ENCODE measurements at places on chromosomes 2 and 18.
A peak's percentile ranks its signal among the peaks of the same experiment; 100 is the strongest.

DNA sequence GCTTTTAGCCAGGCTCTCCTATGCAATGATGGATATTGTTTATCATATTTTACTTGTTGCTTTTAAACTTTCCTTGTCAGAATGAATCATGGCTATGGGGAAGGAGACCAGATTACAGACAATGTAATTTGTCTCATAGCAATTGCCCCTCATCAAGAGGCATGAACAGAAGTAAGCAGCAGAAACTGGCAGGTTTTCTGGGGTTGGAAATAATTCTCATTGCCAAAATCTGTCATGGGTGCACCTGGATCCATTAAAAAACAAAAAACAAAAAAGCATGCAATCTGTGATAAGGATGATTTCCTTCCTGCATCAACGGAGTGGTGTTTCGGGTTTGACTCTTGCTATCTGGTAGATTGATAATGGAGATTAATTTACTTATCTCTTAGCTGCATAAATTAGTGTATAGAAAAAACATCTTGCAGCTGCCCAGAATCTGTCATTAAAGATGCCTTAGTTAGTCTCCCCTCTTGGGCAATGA, 419.6 kb downstream of the SOX11 start:
- no peak for DNase-seq

GRCh38 chr2:163834221-163834620, 98.4 kb upstream of the FIGN start:
- no peak for DNase-seq

GRCh38 chr18:62175521-62175920, 11.3 kb downstream of the PIGN start:
- no peak for DNase-seq

- no peak for DNase-seq
Observed at GRCh38 chr18:45403341-45404049, 211.8 kb upstream of the SLC14A2 start.

DNA sequence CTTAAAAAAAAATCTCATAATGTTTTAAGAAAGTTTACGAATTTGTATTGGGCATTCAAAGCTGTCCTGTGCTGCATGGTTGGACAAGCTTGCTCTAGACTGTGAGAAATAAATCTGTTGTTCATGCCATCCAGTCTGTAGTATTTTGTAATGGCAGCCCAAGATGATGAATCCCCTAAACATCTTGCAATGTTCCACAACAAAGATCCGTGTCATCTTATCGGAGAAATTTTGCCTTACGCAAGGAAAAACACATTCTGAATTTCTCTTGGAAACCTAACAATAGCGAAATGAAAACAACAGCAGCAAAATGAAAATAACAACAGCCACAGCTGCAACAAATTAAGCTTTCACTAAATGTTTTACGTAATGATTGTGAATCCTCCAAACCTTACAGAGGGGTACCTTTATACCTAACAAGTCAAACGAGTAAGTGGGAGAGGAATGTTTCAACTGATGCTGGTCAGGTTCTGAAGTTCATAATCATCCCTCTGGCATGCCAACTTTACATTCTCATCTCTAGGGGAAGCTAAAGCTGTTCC, 76.1 kb upstream of the RNU4ATAC start:
- no peak for DNase-seq

DNA sequence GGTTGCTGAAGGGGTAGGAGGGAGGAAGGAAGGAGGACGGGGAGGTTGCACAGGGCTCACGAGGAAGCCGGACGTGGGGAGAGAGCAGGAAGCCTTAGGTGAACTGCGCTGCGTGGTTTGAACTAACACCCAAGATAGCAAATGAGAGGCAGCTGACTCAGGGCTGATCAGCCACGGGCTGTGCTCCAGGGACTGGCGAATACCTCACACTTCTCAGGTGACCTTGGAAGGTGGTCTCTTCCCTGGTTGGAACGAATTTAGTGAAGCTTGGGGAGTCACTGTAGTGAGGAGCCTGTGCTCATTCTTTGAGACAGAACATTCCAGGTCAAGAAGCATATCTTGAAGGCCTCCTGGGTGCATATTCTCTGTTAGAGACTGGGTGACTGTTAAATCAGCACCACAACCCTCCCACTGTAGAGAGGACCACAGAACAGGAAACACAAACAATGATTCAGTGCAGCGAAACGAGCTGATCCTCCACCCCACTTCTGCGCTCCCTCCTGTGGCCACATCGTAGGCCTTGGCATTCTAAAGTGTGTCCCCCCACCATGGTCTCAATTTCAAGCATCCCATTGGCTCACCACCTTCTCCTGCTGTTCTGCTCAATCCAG, 33.8 kb downstream of the TOGARAM2 start:
- peak; percentile 81 for DNase-seq

GRCh38 chr18:46320297-46320696, 216.1 kb downstream of the HAUS1 start:
- no peak for DNase-seq

DNA sequence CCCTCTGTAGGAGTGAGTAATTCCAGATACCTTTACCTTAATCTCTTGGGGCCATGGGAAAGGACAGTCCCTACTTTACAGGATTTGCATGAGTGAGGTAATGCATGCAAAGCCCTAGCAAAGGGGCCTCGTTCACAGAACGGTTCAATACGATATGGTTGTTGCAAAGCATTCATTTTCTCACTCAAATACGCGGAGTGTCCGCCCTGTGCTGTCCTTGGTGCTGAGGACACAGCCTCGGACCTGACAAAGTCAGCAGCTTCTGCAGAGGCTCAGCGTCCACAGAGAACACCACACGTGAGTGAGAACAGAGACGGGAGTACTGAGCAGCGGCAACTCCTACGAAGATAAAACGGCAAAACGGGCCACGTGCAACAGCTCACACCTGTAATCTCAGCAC, 125.7 kb downstream of the EIPR1 start:
- no peak for DNase-seq

DNA sequence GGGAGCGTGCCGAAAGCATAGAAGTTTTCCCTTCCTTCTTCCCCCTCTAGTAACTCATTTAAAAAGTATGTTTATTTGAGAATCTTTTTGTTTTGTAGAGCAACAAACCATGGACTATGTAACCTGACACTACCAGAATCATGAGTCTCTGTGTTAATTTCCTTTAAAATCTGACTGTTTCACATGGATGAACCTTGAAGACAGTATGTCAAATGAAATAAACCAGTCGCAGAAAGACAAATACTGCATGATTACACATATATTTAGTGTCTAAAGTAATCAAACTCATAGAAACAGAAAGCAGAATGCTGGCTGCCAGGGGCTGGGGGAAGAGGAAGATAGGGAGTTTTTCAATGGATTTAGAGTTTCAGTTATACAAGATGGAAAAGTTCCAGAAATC, 32.3 kb downstream of the PTPN2 start:
- no peak for DNase-seq

DNA sequence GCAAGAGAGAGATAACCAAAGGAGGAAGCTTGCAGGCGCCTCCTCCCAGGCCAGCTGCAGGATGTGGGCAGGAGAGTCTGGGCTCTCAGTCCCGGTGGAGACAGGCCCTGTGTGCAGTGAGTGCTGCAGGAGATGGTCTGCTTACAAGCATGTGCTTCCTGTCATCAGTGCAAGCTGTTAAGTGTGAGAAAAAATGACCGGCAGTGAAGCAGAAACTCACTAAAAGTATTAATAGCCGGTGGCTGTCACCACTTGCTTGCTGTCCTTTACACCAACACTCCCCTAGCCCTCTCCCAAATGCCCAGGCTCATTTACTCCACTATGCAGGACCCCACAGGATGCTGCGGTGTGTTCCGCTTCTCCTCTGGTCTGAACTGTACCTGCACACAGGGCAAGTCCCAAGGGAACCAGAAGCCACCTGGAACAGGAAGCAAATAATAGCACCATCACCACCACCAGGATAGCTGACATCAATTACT, 435.6 kb upstream of the HS6ST1 start:
- DNase-seq = peak; percentile 72

GRCh38 chr18:10405816-10406663, 48.4 kb upstream of the APCDD1 start:
- no peak for DNase-seq

GRCh38 chr2:95031726-95032116, 6.2 kb downstream of the MAL start:
- no peak for DNase-seq

- DNase-seq = peak; percentile 86
Observed at GRCh38 chr2:216774620-216775019, 79.3 kb upstream of the IGFBP5 start.

- no peak for DNase-seq
Observed at GRCh38 chr2:177680866-177681712, 288.5 kb downstream of the AGPS start.

GRCh38 chr2:43851011-43851980, 12.5 kb downstream of the ABCG8 start:
- no peak for DNase-seq

DNA sequence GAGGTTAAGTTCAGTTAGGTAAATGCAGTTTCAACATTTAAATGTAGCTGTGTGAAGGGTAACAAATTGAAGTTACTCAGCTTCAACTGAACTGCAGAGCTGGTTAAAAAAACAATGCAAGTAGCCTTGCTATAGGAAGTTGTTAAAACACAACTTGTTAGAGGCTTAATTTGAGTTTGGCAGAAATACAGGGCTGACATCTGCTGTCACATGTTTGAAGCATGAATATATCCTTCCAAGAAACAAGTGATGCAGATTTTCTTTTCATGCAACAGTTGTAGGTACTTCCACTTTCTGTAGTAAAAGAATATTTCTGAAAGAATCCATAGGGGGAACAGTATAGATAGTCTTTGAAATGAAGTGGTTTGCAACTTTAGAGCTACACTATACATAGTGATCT, 208.7 kb upstream of the RASGRP3 start:
- DNase-seq = no peak

- no peak for DNase-seq
Observed at GRCh38 chr2:44051593-44052347, 56.0 kb upstream of the LRPPRC start.

- peak; percentile 87 for DNase-seq
Observed at GRCh38 chr18:50967714-50968661, at the start of gene ELAC1. Gene ELAC1, plus strand, starts transcription at chr18:50968040. Its CDS starts 6,365 bp downstream, at chr18:50974405.

DNA sequence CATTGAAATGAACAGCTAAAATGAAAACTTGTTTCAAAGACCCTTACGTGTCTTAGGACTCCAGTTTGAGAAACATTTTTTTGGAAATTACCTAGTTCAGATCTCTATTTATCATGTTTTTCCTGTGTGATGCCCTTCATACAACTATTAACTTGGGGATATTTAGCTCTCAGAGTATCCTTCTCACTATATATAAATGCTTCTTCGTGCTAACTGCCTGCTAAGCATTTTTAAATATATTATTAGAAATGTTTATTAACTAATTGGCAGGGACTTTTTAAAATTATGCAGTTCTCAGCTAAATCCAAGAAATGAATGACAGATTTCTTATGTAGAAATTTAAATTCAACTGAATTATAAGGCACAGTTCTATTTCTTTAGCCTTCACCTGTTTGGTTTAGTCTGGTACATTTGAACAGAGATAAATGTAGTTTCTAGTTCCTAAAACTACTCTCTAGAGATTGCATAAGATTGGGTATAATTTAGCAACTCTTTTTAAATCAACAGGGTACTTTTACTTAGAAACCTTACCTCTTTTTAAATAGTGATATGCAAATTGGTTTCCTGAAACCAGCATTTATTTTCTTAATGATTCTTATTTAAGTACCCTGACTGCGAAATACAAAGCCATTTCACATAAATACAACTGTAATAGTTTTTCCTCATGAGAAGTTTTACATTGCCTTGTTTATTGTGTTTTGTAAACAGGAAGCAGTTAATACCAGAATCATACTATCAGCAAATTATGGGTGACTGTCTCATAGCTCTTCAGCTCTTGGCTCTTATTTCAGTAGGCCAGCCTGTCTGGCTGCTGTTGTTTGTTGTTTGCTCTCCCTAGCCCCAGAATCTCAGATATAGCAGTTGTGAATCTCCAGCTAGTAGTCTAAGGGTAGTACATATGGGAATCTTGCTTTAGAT, 140.7 kb downstream of the PTRHD1 start:
- DNase-seq = no peak

Data from Right ventricle myocardium superior (tissue), 1 donor.